Activated CD8-positive, alpha-beta T cell treated with anti-CD3 and anti-CD28 coated beads for 36 hours (primary cell): ENCODE measurements at places on chromosomes 1 and 21.

DNA sequence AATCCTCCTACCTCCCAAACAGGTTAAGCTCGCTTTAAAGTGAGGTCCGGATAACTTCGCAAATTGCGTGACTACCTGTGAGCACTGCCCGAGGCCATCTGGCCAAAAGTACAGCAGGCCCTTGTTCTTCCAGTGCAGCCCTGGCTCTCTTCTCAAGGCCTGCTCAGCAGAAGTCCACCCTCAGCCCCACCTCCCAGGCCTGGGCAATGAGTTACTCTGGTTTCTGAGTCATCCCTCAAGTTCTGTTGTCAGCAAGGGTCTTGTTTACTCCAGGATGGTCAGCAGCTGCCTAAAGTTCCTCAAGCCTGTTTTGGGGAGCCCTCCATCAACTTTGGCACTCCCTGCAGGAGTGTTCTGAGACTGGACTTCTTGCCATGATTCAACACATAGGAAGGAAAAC, 101.7 kb downstream of the BCAR3 start:
- no peak for DNase-seq

DNA sequence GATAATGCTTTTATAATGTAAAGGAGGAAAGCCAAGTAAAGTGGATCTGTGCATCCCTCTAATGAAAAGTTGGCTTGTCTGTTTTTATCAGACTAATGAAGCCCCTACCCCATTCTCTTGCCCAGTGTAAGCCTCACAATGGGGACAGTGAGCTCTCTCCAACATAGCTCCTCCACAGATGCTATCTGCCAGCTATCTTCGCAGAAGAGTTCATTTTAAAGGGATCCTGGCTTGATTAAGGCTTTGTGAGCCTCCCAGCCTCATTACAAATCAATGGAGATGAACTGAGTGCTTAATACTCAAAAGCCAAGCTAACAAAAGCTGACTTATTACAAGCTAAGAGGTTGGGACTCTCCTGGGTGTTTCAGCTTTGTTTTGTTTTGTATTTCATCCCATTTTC, 514.7 kb downstream of the NUF2 start:
- no peak for DNase-seq

GRCh38 chr1:218351391-218352074, 6.4 kb downstream of the TGFB2 start:
- DNase-seq, result peak; percentile 49

DNA sequence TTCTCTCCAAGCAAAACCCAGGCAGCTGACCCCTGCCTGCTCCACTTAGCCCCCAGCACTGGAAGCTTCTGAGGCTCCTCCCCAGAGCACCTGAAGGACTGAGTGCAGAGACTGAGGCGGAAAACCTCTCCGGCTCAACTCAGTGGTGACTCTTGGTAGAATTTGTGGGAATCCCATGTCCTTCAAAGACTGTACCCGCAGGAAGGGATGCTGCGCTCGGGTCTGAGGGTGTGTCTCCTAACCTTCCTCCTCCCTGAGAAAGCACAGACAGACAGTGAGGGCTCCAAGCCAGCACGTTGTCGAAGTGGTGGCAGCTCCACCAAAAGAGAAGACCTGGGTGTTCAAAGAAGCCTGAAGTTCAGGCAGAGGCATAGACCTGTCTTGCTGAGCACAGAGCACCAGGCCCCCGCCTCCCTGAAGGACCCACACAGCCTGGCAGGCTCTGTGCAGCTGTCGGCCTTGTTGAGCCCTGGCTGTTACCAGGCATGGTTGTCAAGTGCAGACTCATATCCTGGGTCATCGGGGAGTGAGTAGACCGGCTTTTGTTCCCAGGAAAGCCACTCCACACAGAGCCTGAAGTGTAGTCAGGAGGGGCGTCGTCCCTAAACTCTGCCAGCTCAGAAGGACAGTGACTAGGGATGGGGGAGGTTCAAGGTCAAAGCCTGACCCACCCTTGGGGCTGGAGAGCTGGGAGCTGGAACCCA, 36.7 kb downstream of the CSMD2 start:
- no peak for DNase-seq

GRCh38 chr21:26954662-26955121, 12.2 kb downstream of the ADAMTS5 start:
- no peak for DNase-seq

GRCh38 chr1:210777914-210778313, 356.0 kb downstream of the KCNH1 start:
- no peak for DNase-seq

GRCh38 chr1:29991815-29992214, 731.6 kb downstream of the MATN1 start:
- DNase-seq, result no peak

GRCh38 chr1:27521336-27521831, 31.4 kb upstream of the WASF2 start:
- DNase-seq, result peak; percentile 84

GRCh38 chr1:36835696-36836095, 198.6 kb downstream of the GRIK3 start:
- DNase-seq, result no peak

GRCh38 chr1:98260839-98261238, 340.0 kb upstream of the DPYD start:
- DNase-seq, result no peak

GRCh38 chr21:46124083-46124925, 26.4 kb downstream of the COL6A2 start:
- DNase-seq, result no peak

DNA sequence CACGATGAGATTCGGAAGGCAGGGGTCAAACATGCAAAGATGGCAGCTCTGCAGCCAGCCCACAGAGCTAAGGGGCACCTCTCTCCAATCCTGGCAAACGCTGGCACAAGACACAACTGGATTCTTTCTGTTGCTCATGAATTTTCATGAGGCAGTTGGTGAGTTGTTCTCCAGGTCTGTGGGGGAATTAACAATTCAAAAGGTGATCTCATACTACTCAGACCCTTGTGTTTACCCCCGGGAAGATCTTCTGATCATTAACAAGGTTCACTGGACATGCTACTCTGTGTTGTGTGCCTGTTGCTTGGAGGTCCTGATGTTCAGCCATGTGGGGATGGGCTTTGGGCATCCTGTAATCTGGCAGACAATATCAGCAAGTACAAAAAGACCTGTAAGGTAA, 128.9 kb downstream of the HHAT start:
- no peak for DNase-seq
